ENCODE measurements at places on chromosomes 6 and 20.

DNA sequence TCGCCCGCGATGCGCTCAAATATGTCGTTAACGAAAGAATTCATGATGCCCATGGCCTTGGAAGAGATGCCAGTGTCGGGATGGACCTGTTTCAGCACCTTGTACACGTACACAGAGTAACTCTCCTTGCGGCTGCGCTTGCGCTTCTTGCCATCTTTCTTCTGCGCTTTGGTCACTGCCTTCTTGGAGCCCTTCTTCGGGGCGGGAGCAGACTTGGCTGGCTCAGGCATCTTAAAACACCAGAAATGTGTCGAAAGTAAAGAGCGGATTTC is 36.4 kb downstream of the HFE start:
- DNase-seq: peak; percentile 66

DNA sequence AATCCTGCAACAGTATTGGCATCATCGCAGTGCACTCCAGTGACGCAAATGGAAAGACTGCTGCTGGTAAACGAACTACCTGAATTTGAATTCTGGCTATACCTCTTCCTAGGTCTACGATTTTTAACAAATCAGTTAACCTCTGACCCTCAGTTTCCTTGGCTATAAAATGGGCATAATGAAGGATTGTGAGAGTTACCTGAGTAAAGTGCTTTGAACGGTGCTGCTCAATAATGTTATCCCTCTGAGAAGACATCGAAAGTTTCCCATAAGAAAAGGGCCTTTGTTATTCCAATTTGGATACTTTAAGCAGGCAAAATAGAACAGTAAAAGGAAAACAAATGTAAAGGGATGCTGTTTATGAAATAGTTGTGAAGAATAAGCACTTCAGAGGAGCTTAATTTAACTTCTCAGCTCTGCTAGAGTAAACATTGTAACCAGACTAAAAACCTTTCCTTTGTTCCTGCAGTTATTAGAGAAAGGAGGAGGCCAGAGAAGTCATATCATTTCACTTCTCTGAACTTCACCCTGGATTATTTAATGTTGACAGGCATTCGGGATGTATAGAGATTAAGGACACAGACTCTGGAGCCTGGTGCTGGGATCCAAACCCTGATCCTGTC is 5.8 kb downstream of the SGK1 start:
- DNase-seq: no peak

GRCh38 chr6:139569566-139569965 is 195.1 kb upstream of the CITED2 start:
- DNase-seq: no peak

DNA sequence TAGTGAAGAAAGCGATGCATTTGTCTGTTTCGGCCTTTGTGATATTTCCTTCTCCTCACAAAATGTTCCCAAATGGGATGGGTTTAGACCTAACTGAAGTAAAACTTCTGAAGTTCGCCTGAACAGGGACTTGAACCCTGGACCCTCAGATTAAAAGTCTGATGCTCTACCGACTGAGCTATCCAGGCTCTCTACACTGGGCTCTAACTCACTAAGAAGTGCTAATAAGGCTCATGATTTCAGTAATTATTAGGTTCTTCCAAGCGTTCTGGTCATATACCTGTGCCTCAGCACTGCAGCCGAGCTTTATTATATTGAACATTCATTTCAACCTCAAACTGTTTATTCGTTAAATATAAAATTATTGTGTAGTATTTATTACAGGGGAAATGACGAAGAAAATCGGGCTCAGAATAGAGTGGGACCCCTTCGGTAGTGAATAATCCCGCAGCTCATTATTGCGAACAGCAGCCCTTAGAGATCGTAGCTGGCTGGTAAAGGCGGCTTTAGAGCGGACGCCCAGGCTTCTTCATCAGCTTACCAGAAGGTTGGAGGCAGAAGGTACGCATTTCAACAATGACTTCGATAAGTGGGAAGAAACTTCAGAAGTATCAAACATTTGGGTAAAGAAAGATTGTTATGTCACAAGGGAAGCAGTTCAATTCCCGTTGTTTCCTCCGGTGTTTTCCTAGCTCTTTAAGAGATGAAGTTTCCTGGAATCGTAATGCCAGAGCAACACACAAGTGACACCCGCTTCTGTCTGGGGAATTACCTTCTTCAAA is 119.0 kb upstream of the ZNF184 start:
- no peak for DNase-seq

GRCh38 chr6:14058029-14058695 is 59.4 kb upstream of the CD83 start:
- DNase-seq: no peak

- DNase-seq: no peak
Observed at GRCh38 chr6:142993977-142994376, 49.0 kb upstream of the HIVEP2 start.

DNA sequence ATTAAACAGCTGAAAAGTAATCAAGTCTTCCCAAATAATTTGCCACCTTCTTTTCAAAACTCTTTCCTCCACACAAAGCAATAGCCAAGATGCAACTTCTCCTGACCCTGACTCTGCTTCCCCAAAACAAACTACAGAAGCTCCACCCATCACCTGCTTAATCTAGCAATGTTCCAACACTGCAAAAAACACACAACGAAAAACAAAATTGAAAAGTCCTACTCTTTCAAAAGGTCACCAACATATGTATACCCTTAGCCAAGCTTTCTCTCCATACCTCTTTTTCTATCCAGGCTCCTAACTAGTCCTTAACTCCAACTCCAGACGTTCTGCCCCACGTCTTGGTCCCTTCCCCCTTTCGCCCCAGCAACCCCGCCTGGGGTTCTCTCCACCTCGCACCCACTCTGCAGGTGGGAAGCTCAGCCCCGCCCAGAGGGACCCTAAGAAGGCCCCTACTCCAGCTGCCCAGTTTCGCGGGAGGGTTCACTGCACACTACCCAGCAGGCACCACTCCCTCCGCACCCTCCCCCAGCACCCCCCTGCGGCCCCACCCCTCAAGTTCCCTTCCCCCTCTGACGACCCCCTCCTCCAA is 717 bp downstream of the CSNK2A1 start:
- peak; percentile 27 for DNase-seq

- DNase-seq: no peak
Observed at GRCh38 chr20:17629678-17630089, 52.4 kb downstream of the RRBP1 start.

DNA sequence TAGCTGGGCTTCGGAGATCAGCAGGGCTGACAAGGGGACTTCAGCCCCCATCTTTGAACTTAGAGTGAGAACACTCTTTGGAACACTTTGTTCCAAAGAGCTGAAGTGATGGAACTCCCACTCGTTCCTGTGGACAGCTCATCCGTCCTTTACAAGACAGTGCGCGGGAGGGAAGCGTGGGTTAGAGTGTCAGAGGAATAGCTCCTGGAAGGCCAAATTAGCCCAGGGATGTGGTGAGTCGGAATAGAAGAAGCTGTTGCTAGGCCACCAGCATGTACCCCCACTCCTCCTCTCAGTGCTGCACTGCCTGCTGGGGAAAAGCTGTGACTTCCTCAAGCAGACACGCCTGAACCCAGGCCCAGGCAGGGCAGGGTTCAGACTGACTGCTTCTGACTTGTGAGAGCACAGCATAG is 1.7 kb downstream of the SDCBP2 start:
- DNase-seq: peak; percentile 11

GRCh38 chr20:60206259-60206658 is 248.0 kb downstream of the CDH26 start:
- no peak for DNase-seq

DNA sequence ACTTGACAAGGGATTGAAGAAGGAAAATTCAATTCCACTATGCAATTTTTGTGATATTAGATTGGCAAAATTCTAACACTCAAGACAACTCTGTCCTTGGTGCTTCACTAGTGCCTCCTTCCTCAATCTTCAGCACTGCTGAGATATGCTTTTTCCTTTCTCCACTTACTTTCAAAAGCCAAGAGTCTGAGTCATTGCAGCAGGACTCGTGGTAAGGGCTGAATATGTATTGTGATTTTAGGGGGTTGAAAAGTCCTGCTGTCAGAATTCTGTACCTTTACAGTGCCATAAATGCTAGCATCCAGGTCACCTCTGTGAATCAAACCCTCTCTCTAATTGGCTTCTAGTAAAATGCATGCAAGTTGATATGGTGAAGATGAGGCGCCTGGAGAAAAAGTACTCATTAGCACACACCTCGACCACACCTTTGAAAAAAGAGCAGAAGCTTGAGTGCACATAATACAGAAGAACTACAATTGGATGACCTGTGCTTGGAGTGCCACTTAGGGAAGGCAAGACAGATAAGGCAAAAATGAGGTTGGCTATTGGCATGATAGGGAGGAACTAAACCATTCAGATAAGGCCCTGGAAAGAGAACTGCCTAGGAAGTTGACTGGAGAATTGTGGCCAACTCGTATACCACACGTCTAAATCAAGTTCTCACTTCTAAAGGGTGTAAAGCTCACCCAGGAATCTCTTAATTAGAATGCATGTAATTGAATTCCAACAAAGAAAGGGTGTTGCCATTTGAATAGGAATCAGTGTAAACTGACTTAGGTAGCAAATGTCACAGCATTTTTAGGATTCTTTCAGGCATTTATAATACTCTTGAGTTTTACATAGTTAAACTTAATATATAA is 43.6 kb upstream of the FAM83B start:
- DNase-seq: no peak

- no peak for DNase-seq
Observed at GRCh38 chr6:56243518-56244070, 3.8 kb downstream of the COL21A1 start.

- DNase-seq: no peak
Observed at GRCh38 chr6:89272596-89272995, 42.5 kb downstream of the GABRR2 start.

GRCh38 chr6:2971420-2972218 is at the start of gene SERPINB6:
TSS of gene SERPINB6 (minus strand) at chr6:2971567. CDS start at chr6:2959332, 12,235 bp downstream.
- peak; percentile 43 for DNase-seq

DNA sequence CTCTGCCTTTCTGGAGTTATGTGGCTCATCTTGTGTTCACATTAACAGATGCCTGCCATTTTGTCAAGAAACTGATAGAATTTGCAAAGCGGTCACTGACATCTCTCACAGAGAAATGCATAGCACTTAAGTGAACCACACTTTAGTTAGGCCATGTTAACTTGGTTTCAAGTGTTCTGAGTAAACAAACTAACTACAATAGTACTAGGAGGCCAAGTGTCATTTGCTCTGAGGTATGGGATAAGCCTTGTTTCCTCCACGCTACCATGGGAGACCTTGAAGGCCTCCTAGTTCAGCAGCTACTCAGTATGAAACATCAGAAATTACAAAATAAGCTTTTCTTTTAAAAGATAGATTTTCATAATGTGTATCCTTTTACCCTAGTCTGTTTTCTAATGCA is 143.5 kb upstream of the MARCKS start:
- DNase-seq: no peak

GRCh38 chr6:36927691-36928546 is 26.6 kb upstream of the PI16 start:
- no peak for DNase-seq

DNA sequence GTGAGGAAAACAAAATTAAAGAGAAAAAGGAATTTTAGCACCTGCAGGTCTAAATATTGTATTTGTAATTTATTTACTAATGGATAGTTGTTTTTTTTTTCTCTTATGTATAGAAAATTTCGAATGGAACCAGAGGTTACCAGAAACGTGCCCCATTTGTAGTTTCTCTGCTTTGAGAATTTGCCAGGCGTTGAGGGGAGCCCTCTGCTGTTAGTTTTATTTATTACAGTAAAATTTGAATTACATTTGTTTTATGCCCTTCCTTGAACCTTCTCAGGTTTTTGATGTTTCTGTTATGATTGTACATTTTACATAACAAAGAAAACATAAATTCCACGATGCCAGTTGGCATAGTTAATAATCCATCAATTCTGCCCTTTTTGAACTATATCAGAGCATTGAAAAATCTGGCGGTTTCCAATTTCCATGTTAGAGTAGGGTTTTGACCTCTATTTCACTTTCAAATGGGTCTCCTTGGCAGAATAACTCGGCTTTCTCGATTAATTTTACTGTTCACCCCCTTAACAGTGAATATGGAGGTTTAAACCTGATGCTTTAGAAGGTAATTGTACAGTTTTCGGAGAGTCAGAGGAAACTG is 35.1 kb upstream of the RFPL4B start:
- no peak for DNase-seq

DNA sequence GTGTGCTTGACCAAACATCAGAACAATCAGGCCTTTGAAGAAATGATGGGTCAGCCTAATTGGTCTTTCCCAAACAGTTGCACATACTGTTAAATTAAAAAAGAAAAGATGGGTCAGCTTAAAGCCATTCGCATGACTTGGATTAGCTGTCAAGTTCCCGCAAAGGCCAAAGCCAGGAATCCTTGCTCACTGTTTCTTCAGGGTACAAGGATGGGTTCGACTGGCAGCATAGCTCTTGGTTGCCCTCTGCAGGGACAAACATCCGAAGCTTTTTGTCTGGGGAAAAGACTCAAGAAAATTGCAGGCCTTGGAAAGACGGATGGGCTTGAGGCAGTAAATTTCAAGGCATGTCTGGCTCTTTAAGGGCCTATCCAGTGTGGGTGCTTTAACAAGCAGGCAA is 168.0 kb downstream of the HDGFL1 start:
- DNase-seq: no peak

- no peak for DNase-seq
Observed at GRCh38 chr6:109701774-109702173, 10.7 kb downstream of the FIG4 start.

- no peak for DNase-seq
Observed at GRCh38 chr6:43268355-43268700, 25.0 kb downstream of the TTBK1 start.

DNA sequence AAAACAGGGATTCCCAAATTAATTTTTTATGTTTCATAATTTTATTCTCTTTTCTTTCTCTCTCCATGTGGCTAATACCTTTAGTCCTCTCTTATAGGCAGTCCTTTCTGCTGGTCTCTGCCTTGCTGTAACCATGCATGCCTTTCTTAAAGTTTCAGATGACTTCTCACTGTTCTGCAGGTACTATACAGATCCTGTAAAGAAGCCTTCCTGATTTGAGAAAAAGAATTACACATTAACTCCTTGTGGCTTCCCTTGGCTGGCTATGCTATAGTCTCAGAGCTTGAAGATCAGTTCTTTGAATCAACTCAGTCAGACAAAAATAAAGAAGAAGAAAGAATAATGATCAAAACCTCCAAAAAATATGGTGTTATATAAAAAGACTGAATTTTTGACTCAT is 7.3 kb upstream of the GPR63 start:
- no peak for DNase-seq

GRCh38 chr6:12395898-12396297 is 105.7 kb downstream of the EDN1 start:
- no peak for DNase-seq

DNA sequence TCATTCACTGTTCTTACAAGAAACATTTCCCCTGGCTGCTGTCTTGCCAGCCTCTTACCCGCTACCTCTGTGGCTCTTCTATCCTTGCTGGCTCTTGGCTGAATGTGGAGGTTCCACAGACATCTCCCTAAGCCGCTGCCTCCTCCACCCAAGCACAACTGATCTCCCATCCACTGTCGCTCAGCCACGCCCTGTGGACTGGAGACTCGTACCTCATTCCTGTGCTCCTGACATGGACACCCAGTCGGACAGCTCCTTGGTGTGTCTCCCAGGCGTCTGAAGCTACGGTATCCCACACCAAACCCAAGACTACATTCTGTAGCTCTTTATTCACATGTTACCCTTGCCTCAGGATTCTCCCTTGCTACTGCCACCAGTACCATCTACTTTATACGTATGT is 19.3 kb downstream of the RAE1 start:
- no peak for DNase-seq

Measured in activated naive CD4-positive, alpha-beta T cell treated with Interleukin-2 at 50 U/mL for 16 hours (primary cell).